ENCODE measurements at places on chromosomes 3 and 15.

- DNase-seq, result no peak
These were observed 38.4 kb downstream of the TLNRD1 start for GRCh38 chr15:81038975-81039607.

- DNase-seq, result no peak
These were observed 72.8 kb downstream of the ITPR1 start for GRCh38 chr3:4565809-4566501.

GRCh38 chr3:190830031-190830430, 32.5 kb downstream of the GMNC start:
- no peak for DNase-seq

DNA sequence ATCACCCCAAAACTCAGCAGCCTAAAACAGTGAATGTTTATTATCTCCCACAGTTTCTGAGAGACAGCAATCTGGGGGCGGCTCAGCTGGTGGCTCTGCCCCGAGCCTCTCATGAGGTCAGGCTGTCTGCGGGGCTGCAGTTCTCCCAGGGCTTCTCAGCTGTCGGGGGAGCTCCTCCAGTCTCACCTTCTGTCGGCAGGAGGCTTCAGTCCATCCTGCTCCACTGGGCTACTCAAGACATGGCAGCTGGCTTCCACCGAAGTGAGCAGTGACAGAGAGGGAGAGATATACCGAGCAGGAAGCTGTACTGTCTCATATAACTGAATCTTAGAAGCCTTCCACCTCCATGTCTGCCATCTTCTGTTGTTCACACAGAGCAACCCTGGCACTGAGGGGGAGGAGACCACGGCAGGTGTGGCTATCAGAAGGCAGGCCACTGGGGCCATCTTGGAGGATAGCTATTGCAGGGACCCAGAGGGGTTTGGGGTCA, 72.8 kb upstream of the ITGA11 start:
- DNase-seq, result no peak

DNA sequence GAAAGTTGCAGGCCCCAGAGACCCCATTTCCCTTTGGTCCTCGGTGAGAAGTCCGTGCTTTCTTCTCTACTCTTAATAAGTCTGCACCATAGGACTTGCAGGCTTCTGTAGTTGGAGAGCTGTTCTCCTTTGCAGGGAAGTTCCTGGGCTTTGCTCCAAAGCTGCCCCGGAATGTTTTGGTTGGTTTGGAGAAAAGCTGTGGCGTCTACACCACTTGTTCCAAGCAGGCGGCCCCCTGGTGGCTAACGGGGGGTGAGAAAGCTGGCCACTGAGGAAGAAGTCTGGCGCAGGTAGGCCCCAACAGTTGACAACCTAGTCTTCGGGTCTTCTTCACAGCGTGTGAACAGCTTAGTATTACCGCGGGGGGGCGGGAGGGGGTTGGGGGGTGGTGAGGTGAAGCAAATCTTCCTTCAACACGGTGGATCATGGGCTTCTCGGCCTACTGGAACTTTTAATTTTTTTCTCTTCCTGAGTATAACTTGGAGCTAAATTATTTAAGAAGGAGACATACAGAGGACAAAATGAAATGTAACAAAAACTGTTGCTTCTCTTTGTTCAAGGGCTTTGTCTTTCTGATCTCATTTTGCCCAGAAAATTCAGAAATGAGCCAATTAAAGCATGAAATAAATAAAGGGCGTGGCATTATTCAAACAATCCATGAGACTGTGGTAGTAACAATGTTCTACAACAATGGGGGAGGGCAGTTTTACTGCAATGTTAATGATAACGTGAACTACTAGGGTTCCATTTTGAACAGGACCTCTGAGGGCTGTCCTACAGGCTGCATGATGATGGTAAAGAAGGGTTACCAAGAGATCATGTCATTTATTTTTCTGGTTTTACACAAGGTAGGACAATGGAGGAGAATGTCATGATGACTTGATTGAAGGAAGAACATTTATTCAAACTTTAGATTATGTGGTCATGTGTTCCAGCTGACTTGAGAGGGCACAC, 2.2 kb upstream of the THRB start:
- DNase-seq, result no peak

All from stimulated activated CD8-positive, alpha-beta memory T cell treated with anti-CD3 and anti-CD28 coated beads, Interleukin-4, amount 100 ng/mL, for 4 hours (primary cell).